Activated T-cell treated with anti-CD3 and anti-CD28 coated beads, Interleukin-2, amount 50 U/mL, for 48 hours (primary cell): ENCODE measurements at places on chromosomes 3 and 15.

- no peak for DNase-seq
Observed at GRCh38 chr15:83449937-83450506, 2.9 kb downstream of the SH3GL3 start.

DNA sequence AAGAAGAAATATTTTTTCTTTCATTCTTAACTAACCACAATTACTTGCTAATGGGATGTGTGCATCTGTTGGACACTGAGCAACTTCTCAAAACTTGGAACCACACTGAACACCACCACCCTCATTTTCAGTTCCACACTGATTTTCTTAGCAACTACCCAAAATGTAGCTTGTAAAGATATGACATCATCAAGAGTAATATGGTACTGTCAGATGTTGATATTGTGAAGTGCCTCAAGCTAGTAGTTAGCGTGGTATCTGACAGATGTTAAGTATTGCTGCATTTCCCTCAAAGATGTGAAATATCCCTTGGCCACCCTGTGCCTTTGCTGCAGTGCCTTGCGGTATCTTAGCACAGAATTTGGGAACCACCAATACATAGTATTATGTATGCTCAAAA, 9.3 kb downstream of the RFTN1 start:
- DNase-seq, result no peak

- DNase-seq, result no peak
Observed at GRCh38 chr3:136385457-136385856, 135.3 kb downstream of the PCCB start.

DNA sequence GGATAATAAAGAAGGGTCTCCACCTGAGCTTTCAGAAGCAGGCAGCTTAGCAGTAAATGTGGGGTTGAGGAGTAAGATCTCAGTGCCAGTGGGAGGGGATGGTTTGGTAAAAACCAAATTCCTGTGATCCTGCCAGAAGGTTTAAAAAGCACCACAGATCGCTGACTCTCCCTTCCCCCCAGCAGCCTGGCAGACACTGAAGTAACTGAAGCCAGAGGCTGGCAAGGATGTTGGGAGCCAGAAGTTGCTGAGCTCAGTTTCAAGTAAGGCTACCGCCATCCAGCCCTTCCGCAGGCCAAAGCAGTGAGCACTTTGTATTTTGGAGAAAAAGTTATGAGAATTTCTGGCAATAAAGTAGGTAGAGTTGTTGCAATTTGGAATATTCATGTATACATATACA, 246.4 kb downstream of the ZNF621 start:
- DNase-seq, result no peak

DNA sequence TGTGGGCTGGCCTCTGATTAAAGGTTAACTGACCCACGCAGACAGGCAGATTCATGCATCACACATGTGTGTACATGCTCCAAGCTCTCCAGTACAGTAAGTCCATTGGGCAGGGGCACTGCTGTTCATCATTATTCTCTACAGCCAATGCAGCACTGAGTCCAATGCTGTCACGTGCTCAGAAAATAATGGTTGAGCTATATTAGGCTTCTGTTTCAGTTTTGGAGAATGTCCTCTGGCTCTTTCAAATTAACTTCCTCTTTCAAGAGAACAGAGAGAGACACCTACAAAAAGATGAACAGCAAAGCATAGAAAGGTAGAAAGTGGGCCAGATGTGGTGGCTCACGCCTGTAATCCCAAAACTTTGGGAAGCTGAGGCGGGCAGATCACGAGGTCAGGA, 202.6 kb downstream of the MEX3B start:
- DNase-seq, result no peak
